ENCODE measurements at places on chromosomes 3 and 15.

GRCh38 chr15:62075595-62076277, 9.0 kb downstream of the C2CD4A start:
- DNase-seq: no peak

- DNase-seq: no peak
Observed at GRCh38 chr15:101614001-101614585, 38.1 kb downstream of the TM2D3 start.

DNA sequence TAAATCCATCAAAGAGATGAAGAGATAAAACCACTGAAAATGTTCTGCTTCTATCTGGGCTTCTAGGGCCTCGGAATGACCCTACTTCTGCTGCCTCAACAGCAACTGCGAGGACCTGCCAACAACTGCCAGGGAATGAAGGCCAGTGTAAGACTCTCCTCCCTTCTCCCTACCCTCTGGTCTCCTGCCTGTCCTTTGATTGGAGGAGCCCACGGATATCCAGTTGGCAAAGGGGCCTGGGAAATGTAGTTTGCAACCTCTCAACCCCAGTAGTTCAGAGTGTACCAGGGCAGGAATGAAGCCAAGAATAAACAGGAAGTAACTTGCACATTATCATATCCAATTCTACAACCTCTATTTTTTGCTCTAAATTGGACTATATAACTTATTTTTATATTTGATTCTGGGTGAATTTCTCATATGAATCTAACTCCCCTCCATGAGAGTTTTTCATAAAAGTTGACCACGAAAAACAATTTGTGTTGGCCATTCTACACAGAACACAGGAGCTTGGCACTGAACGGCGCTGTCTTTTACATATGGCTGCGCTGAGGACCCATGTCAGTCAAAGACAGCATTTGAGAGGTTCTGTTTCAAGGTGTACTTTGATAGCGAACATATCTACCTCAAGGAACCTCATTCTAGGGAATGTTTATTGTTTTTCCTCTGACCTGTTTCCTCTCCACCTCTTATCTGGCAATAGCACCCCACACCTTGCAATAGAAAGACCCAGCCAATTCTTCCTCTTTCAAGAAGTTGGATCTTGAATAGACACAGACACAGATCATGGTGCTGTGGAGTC, 91.1 kb upstream of the RNF7 start:
- DNase-seq: no peak

DNA sequence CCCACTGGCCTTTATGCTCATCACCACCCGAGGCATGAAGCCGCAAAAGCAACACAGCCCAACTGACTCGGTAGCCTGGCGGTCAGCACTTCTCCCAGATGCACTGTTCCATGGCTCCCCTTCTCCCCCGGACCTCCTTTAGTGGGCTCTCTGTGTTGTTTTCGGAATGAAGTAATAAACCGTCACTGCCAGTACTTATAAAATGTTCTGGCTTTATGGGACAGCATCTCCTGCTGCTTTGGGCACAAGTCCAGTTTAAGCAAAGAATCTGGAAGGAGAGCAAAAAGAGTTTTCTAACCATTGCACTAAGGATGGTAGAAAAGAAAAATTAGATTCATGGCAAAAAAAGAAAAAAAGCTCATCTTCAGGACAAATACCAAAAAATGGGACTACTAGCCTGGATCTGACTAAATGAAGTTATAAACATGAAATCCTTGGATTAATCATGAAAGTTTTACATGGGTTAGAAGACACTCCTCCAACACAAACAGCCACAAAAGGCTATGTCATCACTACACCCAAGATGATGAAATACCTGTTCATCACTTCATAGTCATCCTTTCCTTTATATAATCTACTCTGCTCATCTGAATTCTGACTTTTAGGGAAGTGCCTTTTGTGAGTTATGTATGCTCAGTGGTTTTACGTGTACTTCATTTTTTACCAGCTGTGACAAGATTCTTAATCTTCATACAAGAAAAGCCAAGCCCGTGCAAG, 89.5 kb upstream of the UBE2E2 start:
- DNase-seq: peak; percentile 48

DNA sequence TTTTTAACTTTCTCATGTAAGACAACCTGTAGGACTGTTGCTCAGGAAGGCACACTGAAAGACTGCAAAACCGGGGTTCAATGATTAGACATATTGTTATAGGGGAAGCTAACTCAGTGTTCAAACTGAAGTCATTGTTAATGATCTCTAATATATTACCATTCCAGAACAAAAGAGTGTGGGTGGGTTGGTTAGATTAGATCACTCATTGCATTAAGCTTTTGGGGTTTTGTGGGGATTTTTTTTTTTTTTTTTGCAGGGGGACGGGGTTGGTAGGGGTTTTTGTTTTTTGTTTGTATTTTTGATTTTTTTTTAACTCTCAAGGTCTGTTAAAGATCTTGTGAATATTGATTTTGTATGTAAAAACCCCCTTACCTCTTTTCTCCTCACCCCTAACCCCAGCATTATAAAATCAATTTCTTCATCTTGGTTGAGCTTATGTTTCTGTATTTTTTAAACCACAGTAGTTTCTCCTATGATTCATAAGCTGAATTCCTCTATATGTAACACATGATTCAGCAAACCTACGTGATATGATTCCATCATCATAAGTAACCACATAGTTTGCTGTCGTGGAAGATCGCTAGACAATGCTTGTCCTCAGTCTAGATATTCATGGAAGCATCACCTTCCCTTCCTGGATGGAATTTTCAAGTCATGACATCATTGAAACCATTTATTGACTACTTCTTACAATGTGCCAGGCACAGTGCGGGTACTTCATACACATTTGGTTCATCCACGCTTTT, 544.1 kb upstream of the MDFIC2 start:
- DNase-seq: peak; percentile 79

DNA sequence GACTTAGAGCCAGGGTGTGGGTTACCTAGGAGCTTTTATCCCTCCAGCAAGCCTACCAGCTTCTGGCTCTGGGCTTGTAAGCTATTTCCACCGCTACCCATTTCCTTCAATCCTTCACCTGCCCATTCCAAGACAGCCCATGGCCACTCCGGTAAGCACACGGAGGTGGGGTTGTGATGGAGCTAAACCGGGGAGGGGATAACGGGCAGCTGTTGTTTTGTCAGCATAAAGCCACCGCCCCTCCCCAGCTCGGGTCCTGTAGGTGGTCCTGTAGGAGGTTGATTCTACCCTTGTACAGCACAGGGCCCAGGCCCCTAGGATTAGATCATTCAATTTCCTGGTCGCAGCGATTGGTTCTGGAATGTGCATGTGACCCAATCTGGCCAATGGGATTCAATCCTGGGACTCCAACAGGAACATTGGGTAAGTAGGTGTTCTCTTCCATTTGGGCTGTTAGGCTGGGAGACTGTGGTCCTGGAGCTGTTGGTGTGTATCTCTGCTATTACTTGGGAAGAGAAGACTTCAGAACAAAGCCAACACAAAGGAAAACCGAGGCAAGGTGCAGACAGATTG, 150.6 kb downstream of the RAB11A start:
- no peak for DNase-seq

Measured in HS-5 (cell line).